AG08396 (cell line): ENCODE measurements at places on chromosomes 6 and 20.

DNA sequence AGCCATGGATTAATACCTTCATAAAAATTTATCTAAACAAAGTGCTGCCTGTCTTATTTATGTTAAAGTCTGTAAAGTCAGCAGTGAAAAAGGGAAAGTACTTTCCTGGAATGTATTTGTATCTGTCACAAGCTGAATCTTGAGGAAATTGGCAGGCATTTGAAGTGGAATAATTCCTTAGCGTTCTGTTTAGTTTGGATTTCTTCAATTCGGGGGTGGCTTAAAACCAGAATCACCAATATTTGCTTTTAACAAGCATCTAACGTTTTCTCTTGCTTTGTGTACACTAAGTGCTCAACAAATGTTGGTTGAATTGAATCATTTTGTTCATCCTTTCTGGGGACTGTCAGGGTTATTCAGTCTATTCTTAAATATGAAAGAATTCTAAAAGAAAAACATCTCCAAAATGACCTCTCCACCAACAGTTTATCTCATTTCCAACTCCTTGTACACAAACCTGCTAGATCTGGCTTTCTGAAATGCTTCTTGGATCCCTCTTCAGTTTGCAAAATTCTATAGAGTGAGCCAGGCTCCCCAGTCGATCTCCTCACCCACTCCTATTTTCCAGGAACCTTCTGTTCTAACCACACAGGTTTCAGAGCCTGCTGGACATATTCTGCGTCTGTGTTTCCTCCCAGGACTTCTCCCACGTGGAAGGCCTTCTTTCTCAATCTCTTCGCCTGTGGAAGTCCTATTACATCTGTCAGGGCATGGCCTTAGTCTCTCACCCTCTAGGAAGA lies 2.0 kb upstream of the NPEPL1 start:
- DNase-seq: no peak

DNA sequence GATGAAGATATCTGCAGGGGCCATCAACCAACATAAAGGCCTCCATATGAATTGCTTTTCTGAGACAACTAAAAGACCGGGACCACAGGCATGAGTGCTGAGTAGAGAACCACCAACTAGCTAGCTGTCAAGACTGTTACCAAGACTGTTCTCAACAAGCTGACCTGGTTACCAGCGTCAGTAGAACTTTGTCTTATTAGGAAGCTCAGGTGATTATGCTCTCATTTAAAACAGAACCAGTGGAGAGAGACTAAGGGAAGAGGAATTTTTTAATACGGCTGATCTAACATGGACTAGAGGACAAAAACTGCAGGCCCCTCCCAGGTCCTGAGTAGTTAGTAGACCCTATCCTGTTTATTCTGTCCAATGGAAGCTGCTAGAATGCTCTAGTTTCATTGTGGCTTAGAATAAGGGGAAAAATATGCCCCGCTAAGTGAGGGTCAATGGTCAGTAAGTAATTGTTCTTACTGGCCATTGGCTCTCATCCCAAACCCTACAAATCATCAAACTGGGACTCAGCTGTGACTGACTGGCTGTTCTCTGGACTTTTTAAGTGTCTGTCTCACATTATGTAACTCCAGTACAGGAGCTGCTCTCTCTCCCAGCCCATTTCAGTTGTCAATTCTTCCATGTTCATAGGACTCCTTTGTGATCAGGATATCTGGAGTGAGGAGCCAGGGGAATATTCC lies 3.8 kb upstream of the DYNLRB1 start:
- no peak for DNase-seq

GRCh38 chr6:150004101-150004782 lies 21.1 kb downstream of the RAET1L start:
- no peak for DNase-seq

- DNase-seq: no peak
These were observed 195.3 kb downstream of the SYNE1 start for GRCh38 chr6:152441902-152442301.

DNA sequence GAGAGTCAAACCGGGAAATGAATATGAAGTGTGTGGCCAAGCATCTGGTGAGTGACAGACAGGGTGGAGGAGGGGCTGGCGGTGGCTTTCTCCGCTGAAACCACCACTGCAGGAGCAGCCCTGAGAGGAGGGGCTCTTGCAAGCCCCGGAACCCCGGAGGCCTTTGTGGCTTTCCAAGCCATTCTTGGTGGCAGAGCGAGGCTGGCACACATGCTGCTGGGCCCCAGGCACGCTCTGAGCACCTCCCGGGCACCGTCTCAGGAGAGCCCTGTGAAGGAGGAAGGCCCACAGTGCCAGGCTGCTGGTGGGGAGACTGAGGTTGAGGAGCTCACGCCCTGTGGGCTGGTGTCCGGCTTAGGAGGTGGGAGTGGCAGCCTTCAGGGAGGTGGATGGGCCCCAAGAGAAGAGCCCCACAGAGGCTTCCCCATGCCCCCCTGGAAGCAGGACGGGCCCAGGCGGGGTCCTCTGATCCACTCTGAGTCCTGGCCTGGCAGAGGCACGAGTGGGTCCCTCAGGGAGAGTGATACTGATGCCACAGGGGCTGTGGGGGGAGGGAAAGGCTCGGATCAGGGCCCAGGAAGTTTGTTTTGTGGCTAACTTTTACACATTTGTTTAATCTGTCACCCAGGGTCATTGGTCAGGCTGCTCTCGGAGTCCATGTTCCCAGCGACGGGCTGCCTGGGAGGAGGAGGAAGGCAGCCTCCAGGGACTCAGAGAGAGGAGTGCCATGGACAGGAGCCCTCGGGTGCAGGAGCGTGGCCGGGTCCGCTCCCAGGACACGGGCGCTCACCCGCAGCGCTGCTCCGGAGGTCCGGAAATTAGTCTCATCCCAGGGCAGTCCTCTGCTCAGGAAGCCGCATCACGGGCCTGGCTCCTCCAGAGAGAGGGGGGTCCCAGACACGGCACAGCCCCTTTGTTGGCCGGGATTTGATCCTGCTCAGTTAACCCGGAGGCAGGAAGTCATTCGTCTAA lies 170.7 kb downstream of the ERMARD start:
- no peak for DNase-seq

GRCh38 chr6:96302991-96303390 lies 218.6 kb upstream of the UFL1 start:
- no peak for DNase-seq

DNA sequence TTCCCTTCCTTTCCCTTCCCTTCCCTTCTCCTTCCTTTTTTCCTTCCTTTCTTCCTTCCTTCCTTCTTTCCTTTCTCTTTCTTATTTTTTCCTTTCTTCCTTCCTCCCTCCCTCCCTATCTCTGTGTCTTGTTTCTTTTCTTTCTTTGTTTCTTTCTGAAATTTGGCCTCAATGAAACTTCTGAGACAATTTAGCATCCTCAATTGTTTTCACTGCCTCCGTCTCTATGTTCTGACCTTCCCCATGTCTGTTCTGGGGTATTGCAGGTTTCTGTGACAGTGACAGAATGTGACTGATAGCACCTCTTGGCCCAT lies 81.7 kb upstream of the PAX1 start:
- DNase-seq: no peak

- DNase-seq: no peak
These were observed 40.3 kb downstream of the ERMARD start for GRCh38 chr6:169791721-169792131.

DNA sequence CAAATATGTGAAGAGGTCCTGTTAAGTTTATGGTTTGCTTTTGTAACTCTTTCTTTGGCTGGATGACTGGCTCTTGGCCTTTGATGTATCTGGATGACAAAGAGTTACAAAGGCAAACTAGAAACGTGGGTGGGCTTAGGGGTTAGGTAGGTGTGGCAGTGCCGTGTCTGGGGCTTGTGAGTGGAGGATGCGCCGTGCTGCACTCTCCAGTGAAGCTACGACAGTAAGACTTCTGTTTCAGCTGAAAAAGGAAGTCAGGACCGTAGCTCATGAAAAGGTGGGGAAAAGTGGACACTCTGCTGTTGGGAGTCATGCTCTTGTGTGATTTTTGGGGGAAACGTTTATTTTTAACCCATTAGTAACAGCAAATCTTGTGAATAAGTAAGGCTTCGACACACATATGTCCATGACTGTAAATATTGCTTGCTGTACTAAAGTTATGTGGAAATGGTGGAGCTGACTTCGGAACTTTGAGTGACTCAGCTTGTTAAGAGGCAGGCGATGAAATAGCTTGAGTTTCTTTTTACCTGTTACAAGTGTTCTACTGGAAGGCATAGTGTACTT lies 45.6 kb downstream of the DUSP22 start:
- no peak for DNase-seq

- no peak for DNase-seq
These were observed 104.4 kb downstream of the NCR2 start for GRCh38 chr6:41439524-41440418.

GRCh38 chr6:105429676-105430075 lies 26.8 kb upstream of the PREP start:
- DNase-seq: peak; percentile 9

- DNase-seq: no peak
These were observed 460.0 kb upstream of the NOX3 start for GRCh38 chr6:155915651-155916050.

DNA sequence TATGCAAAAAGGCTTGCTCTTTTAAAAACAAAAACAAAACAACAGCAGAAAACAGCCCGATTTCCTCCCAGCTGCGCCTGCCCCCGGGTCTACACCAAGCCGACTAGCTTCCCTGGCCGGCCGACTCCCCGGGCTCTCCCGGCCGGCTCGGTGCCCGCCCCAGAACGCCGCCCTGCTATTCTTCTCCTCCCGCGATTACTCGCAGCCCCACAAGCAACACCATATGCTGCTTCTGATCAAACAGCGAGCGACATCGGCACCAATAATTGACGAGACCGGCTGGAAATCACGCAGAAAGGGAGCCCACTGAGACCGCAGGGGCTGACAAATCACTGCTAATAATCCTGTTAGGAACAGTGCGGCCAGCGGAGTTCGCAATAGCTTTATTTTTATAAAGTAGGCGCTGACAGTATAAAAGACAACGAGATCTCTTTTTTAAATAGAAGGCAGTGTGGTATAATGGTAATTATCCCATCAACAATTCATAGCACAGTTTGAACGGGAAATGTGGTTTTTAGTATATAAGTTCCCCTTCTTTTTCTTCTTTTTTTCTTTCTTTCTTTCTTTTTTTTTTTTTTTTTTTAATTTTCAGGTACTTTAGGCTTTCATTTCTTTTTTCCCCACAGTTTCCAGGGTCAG lies 3.3 kb downstream of the SIM1 start:
- no peak for DNase-seq

- DNase-seq: no peak
These were observed 43.3 kb downstream of the TGM2 start for GRCh38 chr20:38121741-38122140.

- DNase-seq: no peak
These were observed 10.4 kb upstream of the NOL7 start for GRCh38 chr6:13604546-13605416.

DNA sequence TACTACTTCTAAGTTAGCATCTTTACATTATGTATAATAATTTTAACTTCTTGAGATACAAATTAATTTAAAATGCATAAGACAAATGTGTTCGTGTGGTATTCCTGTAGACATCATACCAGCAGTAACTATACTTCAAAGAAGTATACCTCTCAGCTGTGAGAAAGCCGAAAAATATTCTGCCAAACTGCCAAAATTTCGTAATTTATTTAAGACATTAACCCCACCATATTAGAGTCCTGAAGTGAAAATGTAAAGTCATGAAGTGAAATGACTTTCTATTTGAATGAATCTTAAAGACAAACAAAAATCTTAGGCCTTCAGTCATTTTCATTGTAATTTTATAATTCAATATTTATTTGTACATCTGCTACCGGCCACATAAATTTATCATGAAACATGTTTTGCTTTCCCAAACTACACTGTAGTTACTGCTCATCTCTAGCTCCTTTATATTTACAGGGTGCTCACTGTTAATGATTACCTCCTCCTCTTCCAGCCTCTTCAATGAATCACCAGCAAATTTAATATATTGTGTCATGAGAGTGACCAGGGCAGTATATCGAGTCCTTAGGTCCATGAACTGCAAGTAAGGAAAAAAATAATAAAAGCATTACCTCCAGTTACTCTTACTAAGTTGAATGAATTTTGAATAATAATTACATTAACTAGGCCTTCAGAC lies 18.5 kb downstream of the DST start:
- DNase-seq: no peak

- peak; percentile 49 for DNase-seq
These were observed 200.9 kb downstream of the EDN1 start for GRCh38 chr6:12490904-12491571.

- no peak for DNase-seq
These were observed 34.7 kb upstream of the MAP3K7 start for GRCh38 chr6:90621581-90621980.

GRCh38 chr6:64733433-64733832 lies 973.6 kb downstream of the EYS start:
- DNase-seq: no peak
